Fibroblast of lung (primary cell): ENCODE measurements at places on chromosomes 6 and 20.

DNA sequence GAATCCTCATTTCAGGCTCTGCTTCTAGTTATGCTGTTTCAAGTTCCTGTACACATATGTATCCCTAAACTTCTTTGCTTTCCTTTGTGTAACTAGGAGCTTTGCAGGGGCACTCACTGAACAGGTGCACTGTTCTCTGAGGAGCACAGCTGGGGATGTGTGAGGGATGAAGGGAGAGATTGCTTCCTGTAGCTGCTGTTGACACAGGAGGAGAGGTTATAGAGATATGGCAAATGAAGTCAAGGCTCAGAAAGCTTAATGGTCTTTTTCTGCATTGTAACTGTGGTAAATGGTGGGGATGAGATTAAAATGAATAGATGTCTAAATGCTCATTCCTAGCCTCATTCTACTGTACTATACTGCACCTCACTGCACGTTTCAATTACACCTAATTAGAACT is 454.3 kb downstream of the BTBD3 start:
- no peak for DNase-seq

GRCh38 chr6:30002871-30003270 is 58.2 kb upstream of the POLR1H start:
- DNase-seq, result peak; percentile 27

- DNase-seq, result no peak
Measured at GRCh38 chr6:21071780-21072468, 521.6 kb upstream of the SOX4 start.

GRCh38 chr20:49965781-49966305 is 16.9 kb upstream of the SNAI1 start:
- DNase-seq, result no peak
